Memory B cell (primary cell): ENCODE measurements at places on chromosomes 3 and 15.

DNA sequence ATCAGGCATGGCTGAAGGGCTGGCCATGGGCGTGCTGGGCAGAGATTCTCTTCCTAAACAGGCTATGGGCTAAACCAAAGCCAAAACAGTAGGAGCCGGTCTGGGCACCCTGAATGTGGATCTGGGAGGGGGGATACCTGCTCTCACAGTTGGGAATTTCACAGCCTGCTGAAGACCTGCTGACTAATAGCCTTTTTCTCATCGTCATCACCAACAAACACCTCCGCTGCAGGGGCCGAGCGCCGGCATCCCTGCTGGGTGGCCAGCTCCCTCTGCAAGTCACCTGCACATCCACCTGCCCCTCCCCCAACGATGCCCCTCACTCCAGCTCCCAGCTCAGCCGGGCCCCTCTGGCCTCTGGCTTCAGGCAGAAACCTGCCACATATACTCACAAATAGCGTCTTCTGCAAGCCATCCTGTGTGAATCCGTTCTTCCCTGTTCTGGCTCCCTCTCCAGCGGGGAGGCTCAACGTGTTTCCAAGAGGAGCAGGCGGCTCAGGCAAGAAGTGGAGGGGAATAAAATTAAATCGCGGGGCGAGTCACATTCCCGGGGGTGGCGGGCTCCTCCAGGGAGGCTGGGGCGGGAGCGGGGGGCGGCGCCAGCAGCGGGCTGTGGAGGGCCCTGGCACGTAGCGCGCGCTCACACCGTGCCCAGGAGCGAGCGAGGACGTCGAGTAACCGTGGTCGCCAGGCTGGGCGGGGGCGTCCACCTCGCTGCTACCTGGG is 466 bp downstream of the IQSEC1 start:
- no peak for DNase-seq

GRCh38 chr15:39127925-39128617 is 452.8 kb upstream of the THBS1 start:
- no peak for DNase-seq

DNA sequence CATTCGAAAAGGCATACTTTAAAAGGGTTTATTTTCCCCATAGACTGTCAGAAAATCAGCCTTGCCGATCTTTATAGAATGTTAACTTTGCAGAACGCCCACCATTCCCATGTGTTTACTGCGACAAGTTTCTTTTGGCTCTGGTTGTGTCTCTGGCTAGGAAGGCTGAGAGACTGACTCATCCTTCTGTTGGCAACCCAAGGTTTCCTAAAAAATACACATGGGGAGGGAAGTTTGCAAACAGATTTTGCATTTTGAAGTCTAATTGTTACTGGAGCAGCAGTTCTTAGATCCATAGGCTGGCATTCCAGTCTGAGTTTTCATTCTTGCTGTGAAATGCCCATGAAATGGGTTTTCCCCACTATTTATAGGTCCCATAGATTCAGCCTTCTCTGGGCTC is 37.9 kb upstream of the MINAR1 start:
- no peak for DNase-seq

DNA sequence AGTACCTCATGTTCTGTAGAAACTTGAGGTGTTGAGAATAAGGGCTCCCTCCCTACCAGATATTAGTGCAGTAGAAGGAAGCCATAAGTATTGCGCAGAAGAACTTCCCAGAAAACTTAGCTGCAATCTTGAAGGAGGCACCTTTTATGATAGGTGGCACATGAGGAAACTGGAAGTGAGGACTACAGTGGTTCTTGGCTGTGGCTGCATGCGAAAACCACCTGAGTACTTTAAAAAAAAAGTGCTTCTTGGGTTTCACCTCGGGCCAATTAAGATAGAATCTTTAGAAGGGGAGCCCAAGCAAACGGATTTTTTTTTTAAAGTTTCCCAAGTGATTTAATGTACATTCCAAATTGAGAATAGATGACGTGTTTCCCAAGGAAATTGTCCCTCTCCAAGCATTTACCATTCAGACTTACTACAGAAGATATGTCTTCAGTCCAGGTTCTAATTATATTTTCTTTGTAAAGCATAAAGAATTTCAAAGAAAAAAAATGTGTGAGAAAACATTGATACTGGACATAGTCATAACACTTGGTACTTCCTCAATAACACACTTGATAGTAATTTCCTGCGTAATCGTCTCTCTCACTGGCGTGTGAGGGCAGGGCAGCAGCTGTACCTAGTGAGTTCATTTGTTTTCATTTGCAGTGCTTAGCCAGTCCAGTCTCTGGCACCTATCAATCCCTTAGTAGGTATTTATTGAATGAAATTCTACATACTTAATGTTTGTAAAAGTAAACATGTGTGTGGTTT is 12.3 kb upstream of the NR1I2 start:
- no peak for DNase-seq

DNA sequence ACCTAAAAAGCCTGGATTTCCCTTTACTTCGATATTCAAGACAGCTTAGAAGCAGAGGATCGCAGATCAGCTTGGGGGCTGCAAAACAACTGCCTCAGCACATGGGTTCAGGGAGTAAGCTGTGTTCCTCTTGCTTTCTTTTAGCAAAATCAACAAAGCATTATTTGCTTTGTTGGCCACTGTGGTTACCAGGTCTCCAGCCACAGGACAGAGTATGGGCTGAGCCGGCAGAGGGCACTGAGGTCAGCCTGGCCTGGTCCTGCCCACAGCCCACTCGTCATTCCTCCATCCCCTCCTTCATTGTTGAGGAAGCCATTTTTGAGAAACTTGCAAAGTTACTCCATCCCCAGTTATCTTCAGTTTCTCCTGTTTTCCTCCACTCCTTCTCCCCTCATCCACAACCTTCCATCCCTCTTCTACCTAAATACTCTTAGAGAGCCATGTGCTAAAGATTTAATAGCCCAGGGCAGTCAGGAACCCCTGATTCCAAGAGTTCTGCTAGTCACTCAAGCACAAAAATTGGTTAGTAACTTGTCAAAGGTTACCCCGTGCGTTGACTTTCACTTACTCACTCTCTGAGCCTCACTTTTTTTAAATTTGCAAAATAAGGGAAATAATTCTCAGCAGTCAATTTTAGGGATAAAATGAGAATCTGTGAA is 60.0 kb upstream of the HES1 start:
- no peak for DNase-seq

- DNase-seq, result no peak
Observed at GRCh38 chr3:175670557-175670956, 811.4 kb downstream of the NAALADL2 start.

DNA sequence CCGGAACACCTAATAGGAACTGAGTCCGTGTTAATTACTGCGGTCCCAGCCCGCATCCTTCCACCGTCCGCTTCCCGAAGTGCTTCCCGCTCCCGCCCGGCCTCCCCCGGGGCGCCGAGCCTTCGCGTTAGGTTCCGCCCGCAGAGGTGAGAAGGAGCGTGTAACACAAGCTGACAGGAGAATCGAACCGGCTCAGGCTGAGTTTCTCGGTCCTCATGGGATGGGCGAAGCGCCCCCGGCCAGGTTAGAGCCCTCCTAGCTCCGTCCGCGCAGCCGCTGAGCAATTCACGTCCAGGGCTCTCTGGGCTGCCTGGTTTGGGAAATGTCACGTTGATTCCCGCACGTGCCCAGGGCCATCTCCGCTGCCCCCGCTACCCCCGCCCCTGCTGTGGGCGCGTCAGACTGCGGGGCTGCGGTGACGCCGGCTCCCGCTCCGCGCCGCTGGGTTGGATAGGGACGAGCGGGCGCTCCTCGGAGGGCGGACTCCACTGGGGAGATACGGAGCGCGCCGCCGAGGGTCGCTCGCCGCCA is 954 bp downstream of the CLDN11 start:
- peak; percentile 16 for DNase-seq

- no peak for DNase-seq
Observed at GRCh38 chr15:91124132-91124531, 24.1 kb downstream of the SV2B start.

DNA sequence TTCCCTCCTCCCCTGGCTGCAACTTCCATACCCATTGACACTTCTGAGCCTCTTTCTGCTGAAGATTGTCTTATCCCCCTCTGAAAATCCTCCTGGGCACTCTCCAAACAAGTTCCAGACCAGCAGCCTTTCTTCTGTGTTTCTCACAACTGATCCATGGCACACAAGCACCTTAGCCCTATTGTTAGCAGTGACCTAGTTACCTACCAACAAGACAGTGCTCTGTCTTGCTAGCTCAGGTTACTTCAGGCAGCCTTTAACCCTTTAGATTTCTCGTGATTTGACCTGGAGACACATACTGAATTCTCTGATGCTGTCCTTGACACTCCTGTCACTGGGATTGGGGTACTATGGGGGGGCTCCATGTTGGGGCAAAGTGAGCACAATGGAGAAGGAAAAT is 82.1 kb downstream of the GTF2E1 start:
- DNase-seq, result no peak

GRCh38 chr3:108472001-108472591 is 38.3 kb downstream of the MYH15 start:
- DNase-seq, result no peak

DNA sequence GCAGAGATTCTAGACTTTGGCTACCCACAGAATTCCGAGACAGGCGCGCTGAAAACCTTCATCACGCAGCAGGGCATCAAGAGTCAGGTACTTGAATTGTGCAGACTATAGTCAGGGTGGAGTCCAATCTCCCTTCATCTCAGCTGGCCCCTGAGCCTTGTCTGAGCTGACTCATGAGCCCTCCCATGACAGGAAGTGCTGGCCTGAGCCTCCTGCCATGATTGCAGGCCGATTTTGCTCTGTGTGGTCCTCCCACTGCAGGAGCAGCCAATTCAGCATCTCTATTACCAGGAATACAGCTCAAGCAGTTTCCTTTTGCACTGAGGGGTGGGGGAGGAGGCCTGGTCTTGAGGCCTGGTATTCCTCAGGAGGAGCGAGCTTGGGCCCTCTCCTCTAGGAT is 5.5 kb downstream of the AP2M1 start:
- no peak for DNase-seq

DNA sequence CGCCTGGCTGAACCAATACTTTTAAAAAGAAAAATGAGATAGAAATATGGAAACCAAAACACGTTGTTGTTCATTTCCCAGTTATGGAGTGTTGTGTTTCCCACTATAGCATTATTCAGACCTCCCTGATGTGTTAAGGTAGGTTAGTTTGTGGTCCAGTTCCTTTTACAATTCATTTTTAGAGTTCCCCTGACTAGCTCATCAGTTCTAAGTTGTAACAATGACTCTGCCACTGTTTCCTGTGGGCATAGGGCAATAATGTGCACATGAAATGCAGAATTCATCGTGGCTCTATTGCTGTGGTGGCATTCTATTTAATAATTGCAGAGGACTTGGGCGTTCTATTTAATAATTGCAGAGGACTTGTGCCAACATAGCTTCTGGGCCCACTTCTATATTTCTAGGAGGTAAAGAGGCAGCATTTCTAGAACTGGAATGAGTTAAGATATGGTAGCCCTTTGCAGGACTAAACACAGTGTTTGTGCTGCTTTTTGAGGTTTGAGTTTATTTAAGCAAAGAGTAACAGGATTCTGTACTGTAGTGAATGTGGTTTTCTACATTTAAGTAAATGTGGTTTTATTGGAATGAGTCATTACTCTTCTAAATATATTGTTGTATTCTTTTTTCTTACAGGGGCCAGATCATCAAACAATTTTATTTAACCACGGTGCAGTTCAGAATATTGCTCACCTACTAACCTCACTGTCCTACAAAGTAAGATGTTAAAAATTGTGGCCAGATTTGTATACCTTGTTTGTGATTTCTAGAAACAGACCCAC is 47.5 kb downstream of the ARMC8 start:
- no peak for DNase-seq

DNA sequence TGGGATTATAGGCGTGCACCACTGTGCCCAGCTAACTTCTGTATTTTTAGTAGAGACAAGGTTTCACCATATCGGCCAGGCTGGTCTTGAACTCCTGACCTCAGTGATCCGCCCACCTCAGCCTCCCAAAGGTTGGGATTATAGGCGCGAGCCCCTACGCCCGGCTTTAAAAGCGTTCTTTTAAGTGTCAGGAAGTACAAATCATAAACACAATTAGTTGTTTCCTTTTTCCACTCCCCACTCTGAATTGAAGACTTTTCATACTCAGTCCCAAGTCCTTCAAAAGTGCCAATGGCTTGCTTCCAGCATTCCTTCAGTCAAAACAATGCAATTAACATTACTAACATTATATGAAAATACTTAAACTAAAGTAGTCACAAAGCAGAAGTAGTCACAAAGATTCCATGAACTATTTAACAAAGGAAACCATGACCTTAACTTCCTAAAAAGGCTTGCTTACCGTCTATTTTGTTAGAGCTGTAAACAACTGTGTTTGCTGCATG is 8.1 kb downstream of the WDR82 start:
- no peak for DNase-seq

DNA sequence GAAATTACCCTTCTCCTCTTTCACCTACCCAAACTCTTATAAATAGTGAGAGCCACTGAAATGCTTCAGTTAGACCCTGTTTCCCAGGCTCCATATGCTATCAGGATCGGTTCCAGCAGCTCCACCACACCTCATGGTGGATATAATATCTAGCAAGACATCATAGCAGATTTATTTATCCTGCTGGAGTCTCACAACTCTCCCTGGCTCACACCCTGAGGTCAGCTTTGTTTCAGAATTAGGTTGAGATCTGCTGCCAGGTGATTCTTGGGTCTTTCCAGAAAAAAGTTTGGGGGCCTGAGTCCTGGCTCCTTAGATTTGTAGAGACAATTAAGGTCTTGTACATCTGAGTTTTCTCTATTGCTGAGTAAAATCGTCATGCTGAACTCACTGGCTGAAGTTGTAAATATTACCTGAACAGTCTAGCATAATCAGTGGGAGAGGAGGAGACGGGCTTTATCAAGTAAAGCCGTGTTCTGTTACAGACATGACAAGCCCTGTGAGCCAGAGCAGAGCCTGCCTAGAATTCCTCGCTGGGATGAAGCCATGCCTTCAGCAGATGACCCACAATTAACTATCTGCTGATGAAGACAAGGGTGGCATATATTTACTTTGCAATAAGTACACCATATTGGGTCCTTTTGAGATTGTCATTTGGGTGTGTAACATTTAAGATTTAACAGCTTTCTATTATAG is 131.6 kb downstream of the STAC start:
- DNase-seq, result no peak

GRCh38 chr15:31523655-31524049 is 197.0 kb downstream of the KLF13 start:
- no peak for DNase-seq

DNA sequence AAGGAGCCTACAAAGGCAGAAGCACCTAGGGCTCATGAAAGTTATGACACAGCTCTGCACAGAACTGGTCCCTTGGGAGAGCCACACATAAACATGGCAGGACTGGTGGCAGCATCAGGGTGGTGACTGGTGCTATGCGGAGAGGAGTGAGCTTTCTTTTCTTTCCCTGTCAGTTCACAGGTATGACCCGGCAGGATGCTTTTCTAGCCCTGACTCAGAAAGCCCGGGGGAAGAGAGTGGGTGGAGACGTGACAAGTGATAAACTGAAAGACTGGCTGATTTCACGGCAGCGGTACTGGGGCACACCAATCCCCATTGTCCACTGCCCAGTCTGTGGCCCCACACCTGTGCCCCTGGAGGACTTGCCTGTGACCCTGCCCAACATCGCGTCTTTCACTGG is 103.0 kb downstream of the LARS2 start:
- DNase-seq, result no peak

GRCh38 chr3:33883951-33884561 is 85.6 kb downstream of the PDCD6IP start:
- no peak for DNase-seq

GRCh38 chr15:58593870-58594269 is 155.6 kb downstream of the ADAM10 start:
- no peak for DNase-seq
